ENCODE measurements at places on chromosomes 11 and 22.

GRCh38 chr11:75150879-75151278, at the start of gene SLCO2B1:
TSS of gene SLCO2B1 (plus strand) at chr11:75151107. CDS start at chr11:75151382, 275 bp downstream.
- no peak for DNase-seq

- DNase-seq = no peak
Observed at GRCh38 chr11:97149741-97150140, 759.9 kb downstream of the JRKL start.

DNA sequence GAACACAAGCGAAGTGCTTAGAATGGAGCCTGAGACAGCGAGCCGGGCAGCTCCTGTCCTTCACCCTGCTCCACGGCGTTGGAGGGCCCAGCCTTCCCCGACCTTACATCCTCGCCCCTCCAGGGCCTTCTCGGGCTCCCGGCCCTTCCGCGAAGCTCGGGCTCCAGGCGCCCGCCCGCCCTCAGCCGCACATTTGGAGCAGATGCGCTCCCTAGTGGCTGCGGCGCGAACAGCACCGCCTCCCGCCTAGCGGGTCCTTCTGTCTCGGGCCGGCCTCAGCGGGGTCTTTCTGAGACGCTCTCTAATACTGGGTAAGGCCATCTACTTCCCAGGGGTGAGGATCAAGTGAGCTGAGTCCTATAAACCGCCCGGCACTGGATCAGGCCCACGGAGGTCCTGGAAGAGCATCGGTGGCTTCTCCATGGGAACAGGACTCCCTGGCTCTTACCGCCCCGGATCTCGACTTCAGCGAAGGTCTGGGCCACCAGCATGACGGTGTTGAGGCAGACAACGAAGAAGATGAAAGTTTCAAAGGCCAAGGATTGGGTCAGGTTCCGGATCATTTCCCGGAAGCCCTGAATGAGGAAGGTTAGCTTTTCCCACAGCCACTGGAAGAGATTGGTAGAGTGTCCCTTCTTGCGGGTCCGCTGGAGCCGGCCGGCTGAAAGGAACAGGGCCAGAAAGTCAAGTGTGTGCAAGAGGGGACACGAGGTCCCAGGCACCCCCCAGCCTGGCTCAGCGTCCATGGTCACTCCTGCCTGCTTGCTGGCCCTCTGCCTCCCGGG, 3.7 kb downstream of the CATSPER1 start:
- DNase-seq = peak; percentile 43

DNA sequence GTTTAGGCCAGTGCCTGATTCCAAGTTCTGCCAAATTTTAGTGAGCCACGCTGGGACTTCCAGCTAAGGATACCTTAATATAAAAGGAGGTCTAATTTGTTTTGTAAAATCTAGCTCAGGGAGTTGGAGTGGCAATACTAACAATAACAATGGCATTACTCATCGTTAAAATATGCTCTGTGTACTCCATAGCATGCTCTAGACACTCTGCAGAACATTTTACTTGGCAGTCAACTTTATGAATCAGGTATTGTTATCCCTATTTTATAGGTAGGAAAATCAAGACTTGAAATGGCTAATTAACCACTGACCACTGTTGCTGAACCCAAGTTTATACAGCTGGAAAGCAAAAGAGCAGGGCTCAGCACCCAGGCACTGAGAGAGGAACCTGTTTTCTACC, 485.0 kb upstream of the KIRREL3 start:
- peak; percentile 33 for DNase-seq

DNA sequence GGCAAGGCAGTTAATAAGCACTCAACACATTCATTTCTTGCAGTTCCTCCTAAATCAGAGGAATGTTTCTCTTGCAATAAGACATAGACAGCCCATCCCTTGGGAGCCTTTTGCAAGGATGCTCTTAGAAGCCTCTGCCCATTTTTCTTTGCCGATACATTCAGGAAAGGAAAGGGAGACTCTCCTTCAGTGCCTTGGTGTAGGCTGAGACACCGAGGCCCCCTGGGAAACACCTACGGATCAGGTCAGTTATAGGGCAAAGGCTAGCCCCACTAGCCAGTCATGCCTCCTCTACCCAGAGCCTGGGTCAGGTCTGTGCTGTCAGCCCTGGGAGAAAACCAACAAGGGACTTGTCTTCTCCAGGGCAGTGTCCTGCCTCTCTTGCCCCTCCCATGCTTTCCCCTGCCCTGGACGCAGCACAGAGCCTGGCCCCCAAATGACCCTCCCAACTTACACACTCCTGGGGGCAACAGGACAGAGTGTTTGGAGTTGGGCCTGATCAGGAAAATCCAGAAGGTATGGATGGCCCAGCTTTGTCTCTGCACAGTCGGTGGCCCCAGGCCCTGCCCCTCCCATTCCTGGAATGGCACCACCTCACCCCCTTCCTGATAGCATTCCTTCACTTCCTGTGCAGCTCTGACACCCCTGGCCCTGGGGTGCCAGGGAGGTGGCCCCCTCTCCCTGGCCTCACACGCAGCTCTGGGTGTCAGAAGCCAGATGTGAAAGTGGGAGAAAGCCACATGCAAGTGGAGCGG, 18.3 kb downstream of the ANKK1 start:
- no peak for DNase-seq

GRCh38 chr11:117519170-117519569, 191.5 kb downstream of the CEP164 start:
- peak; percentile 81 for DNase-seq

DNA sequence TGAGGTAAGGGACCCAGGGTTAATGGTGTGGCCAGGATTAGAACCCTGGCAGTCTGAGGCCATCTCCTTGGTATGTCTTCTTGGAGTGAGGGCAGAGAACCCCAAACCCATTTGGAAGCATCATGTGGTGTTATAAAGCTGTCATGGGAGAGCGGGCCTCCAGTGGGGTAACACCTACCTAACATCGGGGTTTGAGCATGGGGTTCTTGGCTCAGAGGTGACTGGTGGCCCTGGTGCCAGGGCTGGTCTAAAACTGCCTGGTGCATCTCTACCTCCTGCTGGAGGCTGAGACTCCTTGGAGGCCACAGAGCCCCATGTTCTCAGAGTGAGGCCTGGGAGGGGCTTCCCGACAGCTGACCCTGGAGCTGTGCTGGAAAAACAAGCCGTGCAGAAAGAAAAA, 4.5 kb downstream of the PRDM11 start:
- no peak for DNase-seq

- DNase-seq = no peak
Observed at GRCh38 chr11:64198511-64198910, 8.0 kb upstream of the FERMT3 start.

DNA sequence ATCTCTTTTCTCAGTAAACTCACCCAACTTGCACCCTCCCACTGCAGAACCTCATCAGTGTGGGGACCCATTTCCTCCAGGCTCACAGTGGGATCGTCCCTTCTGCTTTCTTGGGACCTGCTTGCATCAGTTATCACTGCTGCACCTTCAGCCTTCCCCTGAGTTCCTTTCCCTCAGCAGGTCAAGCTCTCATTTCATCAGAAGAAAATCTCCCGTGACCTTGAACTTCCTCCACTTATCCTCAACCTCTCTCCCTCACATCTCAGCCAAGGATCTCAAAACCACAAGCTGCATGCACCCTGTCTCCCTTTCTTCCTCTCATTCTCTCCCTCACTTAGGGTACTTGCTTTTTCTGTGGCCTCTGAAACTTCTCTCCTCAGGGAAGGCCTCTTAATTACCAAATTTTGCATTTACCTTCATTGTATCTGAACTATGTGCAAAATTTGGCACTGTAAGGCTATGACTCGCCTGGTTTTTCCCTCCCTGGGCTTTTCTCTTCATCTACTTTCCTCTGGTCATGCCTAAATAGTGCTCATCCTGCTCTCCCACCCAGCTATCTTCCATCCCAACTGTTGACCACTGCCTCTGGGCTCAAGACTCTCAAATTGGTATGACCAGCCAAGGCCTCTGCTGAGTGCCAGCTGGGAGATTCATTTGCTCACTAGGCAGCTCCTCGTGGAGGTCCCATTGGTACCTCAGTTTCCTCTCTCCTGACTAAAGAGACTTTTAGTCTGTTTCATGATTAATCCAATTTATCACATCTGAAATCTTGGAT, 2.7 kb upstream of the RCE1 start:
- no peak for DNase-seq

- no peak for DNase-seq
Observed at GRCh38 chr11:132101881-132102280, 731.5 kb downstream of the NTM start.

DNA sequence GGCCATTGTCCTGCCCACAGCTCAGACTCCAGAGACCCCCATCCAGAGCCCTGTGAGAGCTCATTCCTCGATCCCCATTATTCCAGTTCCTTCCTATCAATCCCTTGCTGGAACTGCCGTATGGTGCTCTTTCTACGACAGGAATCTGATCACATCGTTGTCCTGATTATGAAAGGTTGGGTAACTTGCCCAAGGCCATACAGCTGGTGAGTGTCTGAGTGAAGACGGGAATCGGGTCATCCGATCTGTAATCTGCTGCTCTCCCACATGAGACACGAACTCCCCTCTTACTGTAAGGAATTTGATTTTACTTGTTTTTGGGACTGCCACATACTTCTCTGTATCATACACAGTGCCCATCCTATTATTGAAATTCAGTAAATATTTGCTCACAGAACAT, 149.1 kb downstream of the OPCML start:
- DNase-seq = no peak

DNA sequence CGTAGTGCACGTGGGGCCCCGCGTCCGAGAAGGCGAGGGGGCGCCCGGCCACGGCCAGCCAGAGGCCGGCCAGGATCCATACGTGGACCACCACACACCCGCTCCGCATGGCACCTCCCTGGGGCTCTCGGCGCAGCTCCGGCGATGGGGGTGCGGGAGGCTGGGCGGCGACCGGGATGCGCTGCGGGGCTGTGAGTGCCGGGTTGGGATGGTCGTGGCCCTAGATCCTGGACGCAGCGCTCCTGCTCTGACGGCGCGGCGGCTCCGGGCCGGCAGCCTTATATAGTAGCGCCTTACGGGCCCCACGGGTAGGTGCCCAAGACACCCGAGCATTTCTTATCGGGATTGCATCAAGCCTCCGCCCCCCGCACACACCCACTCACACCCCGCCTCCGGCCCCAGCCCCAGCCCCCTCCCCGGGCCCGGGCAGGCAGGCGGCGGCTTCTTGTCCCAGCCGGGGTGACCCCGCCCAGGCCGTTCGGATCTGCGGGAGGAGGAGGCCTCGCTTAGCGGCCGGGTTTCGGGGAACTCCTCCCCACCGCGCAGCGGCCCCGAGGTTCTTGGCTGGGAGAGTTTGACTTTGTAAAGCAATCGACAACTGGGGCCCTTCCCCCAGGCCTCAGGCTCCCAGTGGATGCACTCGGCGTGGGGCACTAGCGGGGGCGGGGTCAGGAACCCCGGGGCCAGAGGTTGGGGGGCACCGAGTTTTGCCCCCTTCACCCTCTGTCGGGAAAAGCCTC, at the start of gene FGF19:
FGF19 (minus strand) TSS at position 255 of the 740 bp plus-strand sequence; CDS start at position 109, 146 bp downstream.
- DNase-seq = no peak

DNA sequence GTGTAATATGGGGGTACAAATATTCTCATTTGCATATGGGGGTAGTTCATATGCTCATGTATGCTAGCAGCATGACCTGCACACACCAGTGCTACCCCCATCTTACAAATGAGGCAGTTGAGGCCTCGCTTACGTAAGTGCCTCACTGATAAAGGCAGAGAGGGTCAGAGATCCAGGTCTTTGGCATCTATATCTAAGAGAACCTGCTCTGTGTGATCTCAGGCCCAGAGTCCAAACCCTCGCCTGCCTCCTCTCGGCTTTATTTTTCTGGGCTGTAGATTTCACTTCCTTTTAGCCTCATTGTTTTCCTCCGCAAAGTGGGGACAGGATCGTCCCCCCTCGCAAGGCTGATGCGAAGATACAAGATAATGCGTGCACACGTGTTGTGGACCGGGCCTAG, 325.2 kb downstream of the MN1 start:
- DNase-seq = no peak

DNA sequence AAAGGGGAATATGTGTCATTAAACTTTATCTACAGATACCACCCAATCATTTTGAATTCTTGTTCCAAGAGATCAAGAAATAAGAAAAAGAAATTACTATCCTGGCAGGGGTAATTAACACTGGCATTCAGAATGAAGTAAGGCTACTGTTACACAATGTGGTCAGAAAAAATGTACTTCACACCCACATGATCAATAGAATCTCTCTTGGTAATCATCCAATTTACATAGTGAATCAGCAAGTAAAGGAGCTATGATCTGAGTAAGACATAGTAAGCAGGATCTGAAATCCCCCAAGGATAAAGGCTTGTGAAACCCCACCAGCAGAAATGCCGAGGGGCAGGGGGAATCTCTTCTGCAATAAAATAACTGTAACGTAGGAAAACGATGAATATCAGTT, 466.5 kb downstream of the FAM181B start:
- DNase-seq = no peak

- DNase-seq = no peak
Observed at GRCh38 chr11:128925250-128925600, 17.4 kb downstream of the TP53AIP1 start.

DNA sequence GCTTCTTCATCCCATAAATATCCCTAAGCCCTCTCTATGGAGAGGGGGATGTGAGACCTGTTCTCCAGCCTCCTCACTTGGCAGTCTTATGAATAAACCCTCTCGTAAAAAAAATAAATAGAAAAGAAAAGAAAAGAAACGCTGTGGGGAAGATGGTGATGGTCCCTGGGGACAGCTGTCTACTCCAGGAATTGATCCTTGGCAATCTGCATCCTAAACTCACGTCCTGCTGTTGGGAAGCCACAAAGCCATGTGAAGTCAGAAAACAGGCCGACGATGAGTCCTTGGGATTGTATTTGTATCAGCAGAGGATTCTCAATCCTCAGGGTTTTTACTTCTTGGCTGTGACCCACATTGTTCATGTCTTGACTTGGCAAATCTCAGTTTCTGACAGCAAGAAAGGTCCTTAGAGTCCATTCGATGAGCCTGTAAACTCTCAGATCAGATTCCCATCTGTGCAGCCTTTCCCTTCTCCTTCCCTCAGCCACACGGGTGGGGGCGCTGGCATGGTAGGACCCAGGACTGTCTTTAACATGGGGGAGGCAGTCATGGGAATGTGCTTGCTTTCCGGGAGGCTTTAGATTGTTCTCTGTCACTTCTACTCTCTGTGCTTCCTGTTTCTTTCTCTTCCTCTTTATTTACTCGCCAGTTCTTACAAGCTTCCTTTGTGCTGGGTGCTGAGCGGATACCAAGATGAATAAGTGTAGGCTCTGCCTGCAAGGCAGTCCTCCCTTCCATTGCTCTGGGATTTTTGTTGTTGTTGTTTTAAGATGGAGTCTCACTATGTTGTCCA, 24.9 kb downstream of the TCP11L1 start:
- no peak for DNase-seq

DNA sequence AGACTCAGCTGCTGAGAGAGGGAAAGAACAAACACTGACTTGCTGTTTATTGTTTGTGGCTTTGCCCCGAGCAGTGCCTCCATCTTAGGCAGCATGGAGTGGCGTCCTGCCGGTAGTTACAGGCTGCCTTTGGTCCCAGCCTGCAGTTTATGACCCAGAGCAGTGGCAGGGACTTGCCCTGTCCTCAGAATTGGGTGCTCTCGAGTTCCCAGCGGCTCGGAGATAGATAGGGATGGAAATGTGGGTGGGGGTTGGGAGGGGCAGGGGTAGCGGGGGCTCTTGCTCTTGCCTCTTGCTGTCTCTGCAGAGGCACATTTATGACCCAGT, 3.1 kb downstream of the ALX4 start:
- DNase-seq = no peak
